ENCODE measurements at places on chromosomes 7 and 10.
A peak's percentile ranks its signal among the peaks of the same experiment; 100 is the strongest.

DNA sequence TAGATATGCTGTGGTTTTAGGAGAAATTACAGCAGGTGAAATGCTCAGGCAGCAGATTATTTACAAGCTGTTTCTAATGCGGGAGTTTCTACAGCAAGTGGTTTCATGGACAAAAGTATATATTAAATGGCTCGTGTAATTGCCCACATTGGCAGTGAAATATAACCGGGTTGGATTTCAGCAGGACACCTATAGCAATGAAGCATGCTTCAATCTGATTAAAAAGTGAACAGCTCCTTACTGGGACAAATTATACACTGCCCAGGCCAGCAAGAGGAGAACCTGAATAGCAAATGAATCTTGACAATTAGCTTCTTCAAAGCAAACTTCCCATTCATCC lies 35.2 kb upstream of the LYZL1 start:
- no peak for DNase-seq

- no peak for DNase-seq
These were observed 23.5 kb upstream of the BPGM start for GRCh38 chr7:134623193-134623592.

DNA sequence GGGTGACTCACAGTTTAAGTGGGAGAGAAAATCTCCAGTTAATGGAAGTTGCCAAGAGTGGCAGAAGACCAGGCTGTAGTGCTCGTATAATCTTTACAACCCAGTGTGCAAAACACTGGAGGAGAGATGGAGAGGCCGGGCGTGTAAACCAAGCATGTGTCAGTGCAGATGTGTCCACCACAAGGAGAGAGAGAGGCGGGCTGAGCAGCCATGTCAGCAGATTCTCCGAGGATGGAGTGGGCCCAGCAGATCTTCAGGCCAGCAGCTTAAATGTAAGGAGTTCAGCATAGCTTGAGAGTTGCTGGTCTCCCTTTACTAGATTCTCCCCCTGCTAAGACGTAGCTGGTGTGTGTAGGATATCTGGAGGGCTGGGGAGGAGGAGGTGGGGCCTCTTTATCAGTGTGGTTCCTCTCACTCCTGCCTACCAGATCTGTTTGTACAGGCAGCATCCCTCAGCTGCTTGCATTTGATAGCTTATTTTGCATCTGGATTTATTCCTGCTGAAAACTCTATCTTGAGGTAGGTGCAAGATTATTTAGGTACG lies 13.7 kb downstream of the BPGM start:
- DNase-seq, result no peak

- no peak for DNase-seq
These were observed 931.7 kb upstream of the SORCS1 start for GRCh38 chr10:108095932-108096925.

DNA sequence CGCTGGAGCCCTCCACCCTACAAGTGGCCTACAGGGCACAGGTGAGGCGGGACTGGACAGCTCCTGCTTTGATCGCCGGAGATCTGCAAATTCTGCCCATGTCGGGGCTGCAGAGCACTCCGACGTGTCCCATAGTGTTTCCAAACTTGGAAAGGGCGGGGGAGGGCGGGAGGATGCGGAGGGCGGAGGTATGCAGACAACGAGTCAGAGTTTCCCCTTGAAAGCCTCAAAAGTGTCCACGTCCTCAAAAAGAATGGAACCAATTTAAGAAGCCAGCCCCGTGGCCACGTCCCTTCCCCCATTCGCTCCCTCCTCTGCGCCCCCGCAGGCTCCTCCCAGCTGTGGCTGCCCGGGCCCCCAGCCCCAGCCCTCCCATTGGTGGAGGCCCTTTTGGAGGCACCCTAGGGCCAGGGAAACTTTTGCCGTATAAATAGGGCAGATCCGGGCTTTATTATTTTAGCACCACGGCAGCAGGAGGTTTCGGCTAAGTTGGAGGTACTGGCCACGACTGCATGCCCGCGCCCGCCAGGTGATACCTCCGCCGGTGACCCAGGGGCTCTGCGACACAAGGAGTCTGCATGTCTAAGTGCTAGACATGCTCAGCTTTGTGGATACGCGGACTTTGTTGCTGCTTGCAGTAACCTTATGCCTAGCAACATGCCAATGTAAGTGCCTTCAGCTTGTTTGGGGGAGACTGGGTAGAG lies at the start of gene COL1A2:
Gene COL1A2 (plus strand): TSS at position 459 of the 704 bp plus-strand sequence. CDS start 137 bp downstream, at position 596.
- no peak for DNase-seq

GRCh38 chr10:6204063-6204340 lies 1.3 kb downstream of the PFKFB3 start:
- DNase-seq, result no peak

- DNase-seq, result no peak
These were observed 155.6 kb downstream of the SH3PXD2A start for GRCh38 chr10:103699611-103700435.

- DNase-seq, result no peak
These were observed 169.5 kb upstream of the LYZL1 start for GRCh38 chr10:29119374-29119773.

- DNase-seq, result peak; percentile 73
These were observed 133.3 kb downstream of the VPS41 start for GRCh38 chr7:38775506-38776175.

DNA sequence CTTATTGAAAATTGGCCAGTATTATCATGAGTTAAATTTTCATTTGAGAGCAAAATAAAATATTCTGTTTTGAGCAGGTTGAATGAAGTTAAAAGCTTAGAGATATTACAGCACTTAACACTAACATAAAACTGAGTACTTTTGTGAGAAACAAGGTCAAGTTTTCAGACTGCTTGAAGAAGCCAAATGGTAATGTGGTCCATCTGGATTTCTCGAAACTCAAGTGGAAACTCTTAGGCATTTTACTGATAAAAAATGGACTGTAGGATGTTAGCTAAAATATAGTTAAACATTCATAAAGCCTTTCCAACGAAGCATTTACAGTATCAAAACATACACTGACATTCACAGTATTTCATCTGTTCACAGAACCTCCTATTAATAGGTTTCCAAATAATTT lies 528.1 kb upstream of the SEMA3D start:
- DNase-seq, result no peak

GRCh38 chr10:115762029-115762428 lies 511.0 kb downstream of the GFRA1 start:
- no peak for DNase-seq

DNA sequence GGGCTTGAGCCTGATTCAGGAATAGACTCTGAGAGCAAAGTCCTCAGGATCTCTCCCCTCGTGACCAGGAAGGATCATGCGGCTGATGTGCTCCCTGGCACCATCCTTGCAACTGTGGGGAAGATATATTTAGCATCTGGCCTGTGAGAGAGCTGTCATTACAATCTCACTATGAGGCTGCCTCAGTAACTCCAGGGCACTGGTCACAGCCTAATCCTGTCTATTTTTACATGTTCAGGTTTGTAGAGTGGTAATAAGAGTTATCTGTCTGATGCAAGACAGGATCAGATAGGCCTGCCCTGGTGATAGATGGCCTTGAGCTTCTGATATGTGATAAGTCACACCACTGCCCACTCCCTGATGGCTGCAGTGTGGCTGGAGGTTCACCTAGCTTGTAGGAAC lies 50.7 kb downstream of the PPP1R3C start:
- DNase-seq, result no peak

DNA sequence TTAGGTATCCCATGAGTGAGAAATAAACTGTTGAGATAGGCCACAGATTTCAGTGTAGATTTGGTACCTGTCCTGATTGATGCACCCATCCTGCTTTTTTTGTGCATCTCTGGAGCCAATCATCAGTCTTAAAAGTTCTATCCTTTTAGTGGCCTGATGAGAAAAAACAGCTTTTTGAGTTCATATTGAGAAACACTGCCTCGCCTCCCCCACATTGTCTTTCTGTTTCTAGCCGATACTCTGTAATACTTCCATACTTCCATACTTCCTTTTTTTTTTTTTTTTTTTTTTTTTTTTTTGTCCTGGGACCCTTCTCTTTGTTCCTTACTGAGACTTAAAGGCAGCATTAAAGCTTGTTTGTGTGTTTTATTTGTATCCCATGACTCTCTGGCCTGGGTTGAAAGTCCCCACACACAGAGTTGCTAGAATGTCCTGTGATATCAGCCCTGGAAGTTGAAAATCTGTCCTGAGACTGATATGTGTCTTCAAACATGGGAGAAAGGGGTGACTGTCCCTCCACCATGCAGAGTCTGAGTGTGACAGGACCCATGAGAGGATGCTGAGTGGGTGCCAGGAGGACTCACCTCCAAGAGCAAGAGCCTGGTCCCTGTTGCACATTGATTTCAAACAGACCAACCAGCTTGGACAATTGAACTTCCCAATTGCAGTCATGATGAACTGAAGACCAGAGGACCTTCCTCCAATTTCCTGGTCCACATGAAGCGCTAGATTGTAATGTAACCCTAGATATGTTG lies 5.7 kb downstream of the ZNF22 start:
- no peak for DNase-seq

DNA sequence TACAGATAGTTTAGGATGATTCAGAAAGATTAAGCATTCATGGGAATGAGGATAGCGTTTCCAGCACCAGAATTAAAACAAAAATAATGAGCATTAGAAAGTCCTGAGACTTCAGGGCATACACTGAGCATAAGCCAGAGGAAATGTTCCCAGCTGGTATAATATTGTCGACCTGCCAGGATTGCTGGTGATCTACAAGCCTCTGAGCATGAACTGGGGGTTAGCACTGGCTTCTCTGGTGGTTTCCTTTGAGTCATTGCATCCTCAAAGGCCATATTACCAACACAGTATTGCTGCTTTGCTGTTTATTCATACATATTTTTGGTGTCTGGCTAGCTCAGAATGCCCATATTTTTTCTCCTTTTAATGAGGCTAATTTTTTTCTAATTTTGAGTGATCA lies 10.7 kb upstream of the ATRNL1 start:
- no peak for DNase-seq

- DNase-seq, result no peak
These were observed 7.5 kb downstream of the CALML3 start for GRCh38 chr10:5532307-5532605.

DNA sequence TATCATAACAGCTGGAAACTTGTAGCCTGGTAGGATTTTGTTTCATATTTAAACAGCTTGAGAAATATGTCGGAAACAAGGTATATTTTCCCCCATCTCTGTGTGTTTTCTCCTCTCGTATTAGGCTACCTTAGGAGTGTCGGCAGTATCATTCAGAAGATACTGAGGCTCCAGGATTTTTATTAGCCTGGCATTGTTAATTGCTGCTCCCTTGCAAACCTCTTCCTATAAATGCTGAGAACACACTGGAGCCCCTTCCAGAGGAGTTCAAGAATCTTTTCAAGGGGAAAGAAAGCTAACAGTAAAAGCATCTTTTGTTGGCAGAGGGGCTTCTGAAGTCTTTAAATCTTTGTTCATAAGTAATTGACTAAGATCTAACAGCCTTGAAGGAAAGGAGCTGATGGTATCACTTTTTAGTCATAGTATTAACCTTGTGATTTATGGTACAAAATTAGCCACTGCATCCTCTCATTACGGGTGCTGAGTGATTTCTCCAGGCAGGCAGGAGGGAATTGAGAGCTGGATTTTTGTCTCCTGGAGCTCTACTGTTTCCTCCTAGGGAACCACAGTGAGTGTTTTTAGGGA lies 998.7 kb downstream of the LRMDA start:
- DNase-seq, result no peak

GRCh38 chr10:113060201-113061053 lies 110.4 kb downstream of the TCF7L2 start:
- no peak for DNase-seq

- no peak for DNase-seq
These were observed 81.9 kb upstream of the CAPZA2 start for GRCh38 chr7:116780521-116780920.

GRCh38 chr7:129642871-129643549 lies 31.5 kb downstream of the NRF1 start:
- no peak for DNase-seq

DNA sequence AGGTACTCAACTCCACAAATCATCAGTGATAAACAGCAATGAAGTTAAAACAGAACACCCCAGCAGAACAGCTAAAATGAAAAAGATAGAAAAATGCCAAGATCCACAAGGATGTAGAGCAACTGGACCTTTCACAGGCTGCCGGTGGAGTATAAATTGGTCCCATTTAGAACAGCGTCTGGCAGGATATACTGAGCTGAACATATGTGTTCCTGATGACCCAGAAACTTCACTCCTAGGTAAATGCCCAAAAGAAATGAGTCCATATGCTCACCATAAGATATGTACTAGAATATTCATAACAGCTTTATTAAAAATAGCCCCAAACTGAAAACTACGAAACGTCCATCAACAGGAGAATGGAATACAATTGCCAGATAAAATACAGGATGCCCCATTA lies 102.4 kb downstream of the OAT start:
- no peak for DNase-seq

GRCh38 chr10:34528320-34528719 lies 286.8 kb downstream of the PARD3 start:
- no peak for DNase-seq

- DNase-seq, result no peak
These were observed 123.3 kb downstream of the USP6NL start for GRCh38 chr10:11488126-11488525.

- no peak for DNase-seq
These were observed 242.7 kb upstream of the SEMA3C start for GRCh38 chr7:81161451-81162075.

Measured in NCI-H1105 (cell line).